ENCODE measurements at places on chromosomes 16 and 17.

- DNase-seq: no peak
Measured at GRCh38 chr16:5615868-5616642, 518.5 kb upstream of the EEF2KMT start.

- DNase-seq: no peak
Measured at GRCh38 chr16:1309888-1310831, 724 bp downstream of the UBE2I start.

DNA sequence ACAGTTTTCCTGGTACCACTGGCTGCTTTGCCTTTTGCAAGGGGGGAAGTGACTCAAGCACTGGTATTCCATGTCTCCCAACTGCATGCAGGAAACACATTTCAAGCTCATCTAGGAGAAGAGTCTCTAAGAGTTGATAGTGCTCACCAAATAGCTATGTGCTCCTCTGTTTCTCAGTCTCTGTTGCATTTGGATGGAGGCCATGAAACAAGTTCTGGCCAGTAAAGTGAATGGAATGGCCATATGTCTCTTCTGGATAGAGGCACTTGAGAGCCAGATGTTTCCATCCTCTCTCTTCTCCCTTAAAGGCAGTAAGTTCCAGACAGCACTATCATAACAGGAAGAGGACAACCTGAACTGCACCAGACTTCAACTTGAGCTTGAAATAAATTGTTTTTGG lies 60.6 kb downstream of the C16orf82 start:
- no peak for DNase-seq

- DNase-seq: no peak
Measured at GRCh38 chr16:31869511-31870201, 4.0 kb upstream of the ZNF267 start.

DNA sequence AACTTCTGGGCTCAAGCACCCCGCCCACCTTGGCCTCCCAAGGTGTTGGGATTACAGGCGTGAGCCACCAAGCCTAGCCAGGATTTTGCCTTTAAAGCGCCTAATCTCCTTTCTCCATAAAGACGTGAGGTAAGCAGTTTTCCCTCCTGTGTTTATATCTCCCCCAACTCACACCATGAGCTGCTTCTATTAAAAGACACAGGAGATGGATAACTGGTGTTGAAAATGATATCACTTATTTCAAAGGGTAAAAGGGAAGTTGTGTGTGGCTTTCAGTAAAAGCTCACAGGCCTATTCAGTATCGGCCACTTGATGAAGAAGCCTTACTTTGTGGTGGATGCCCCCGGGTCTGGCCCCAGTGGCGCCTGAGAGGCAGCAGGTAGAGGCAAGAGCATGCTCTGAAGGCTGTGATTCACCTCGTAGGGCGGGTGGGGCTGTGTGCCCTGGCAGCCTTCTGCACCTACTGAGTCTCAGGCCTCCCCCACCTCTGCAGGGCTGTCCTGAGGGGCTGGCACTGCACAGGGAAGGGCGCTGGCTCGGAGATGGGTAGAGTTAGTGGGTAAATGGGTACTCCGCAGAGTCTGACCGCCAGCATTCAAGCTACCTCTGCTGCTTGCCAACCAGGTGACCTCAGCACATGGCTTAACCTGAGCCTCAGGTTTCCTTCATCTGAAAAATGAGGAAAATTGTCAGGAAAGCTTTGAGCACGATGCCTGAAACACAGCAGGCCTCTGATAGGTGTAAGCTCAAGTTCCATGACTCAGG lies 146.8 kb downstream of the CLEC16A start:
- DNase-seq: no peak

Data from stimulated activated CD8-positive, alpha-beta memory T cell treated with anti-CD3 and anti-CD28 coated beads, Interleukin-15, amount 100 ng/mL, for 1 hour (primary cell).